ENCODE measurements at places on chromosomes 6 and 20. TPM values are rescaled to one million over a fixed set of nuclear protein-coding genes. Genes with fewer than 3 reads are reported as not detected.
A peak's percentile ranks its signal among the peaks of the same experiment; 100 is the strongest.

GRCh38 chr6:137150072-137150471, 23.4 kb downstream of the IL22RA2 start:
- no peak for DNase-seq

- no peak for DNase-seq
Observed at GRCh38 chr6:30227242-30227722, 14.1 kb upstream of the TRIM26 start.

GRCh38 chr20:48287021-48287494, 501.8 kb upstream of the SULF2 start:
- peak; percentile 71 for DNase-seq

DNA sequence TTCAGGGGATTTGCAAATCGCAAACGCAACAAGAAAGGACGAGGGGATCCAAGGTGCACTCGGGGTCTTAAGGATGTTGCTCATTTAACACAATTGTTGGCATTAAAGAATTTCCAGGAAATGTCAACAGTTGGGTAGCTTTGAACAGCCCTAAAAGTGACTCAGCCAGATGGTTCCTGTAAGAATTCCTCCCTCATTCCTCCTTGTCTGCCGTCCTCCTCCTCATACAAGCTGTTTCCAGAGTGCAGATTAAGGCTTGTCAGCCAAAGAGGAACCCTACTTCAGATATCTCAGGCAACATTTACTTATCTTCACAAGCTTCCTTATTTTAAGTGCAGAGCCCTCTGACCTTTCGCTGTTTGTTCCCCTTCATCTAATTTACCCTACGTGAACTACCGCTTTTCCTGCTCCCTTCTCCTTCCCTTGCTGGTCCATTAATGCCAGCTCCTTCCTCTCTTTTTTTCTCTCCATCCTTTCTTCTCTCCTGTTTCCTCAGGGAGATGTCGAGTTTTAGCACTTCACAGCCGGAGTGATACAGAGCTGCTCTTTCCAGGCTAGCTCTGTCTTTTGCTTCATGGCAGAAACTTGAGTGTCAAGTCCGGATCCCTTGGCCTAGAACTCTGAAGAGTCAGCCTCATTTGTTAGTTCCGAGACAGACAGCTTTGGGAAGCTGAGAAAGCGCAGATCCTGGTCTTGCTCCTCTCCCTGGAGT, 26.1 kb upstream of the TBC1D7 start:
- no peak for DNase-seq

GRCh38 chr6:129517288-129517687, 192.7 kb downstream of the ARHGAP18 start:
- no peak for DNase-seq

DNA sequence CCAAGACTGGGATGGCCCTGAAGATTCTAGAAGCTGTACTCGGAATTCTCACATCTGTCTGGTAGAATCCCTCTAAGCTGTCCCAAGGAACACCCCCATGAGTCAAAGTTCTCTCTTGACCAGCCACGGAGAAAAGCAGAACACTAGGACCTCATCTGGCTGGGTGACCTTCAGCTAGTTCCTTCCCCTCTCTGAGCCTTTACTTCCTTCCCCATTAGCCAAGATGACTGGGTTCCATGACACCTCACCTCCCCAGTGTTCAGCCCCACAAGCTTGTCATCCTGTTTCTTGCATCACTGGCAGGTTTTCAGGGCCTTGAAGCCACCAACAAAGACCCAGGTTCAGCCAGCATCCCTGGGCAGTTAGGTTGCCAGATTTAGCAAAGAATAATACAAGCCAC, 47.8 kb downstream of the MAFB start:
- DNase-seq, result no peak

- no peak for DNase-seq
Observed at GRCh38 chr6:110735666-110736065, 79.6 kb downstream of the CDK19 start.

- DNase-seq, result no peak
Observed at GRCh38 chr6:110532431-110532830, 56.0 kb upstream of the SLC22A16 start.

DNA sequence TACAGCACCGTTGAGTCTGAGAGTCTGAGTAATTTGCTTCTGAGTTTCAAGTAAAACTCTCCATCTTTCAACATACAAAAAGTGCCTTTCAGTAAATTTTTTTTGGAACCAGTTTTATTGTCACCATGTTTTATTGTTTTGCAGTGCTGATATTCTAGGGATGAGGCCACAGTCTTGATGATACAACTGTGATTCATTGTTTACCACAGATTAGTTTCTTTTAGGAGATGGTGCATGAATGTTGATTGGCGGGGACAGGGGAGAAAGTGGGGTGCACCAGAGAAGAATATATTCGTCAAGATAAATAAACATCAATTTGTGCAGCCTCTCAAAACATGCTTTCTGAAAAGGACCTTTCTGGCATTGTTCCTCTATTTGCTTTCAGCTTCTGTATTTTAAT, 109.0 kb downstream of the MCHR2 start:
- DNase-seq, result no peak

Gene ACTL10
- 2.1 TPM for total RNA-seq

DNA sequence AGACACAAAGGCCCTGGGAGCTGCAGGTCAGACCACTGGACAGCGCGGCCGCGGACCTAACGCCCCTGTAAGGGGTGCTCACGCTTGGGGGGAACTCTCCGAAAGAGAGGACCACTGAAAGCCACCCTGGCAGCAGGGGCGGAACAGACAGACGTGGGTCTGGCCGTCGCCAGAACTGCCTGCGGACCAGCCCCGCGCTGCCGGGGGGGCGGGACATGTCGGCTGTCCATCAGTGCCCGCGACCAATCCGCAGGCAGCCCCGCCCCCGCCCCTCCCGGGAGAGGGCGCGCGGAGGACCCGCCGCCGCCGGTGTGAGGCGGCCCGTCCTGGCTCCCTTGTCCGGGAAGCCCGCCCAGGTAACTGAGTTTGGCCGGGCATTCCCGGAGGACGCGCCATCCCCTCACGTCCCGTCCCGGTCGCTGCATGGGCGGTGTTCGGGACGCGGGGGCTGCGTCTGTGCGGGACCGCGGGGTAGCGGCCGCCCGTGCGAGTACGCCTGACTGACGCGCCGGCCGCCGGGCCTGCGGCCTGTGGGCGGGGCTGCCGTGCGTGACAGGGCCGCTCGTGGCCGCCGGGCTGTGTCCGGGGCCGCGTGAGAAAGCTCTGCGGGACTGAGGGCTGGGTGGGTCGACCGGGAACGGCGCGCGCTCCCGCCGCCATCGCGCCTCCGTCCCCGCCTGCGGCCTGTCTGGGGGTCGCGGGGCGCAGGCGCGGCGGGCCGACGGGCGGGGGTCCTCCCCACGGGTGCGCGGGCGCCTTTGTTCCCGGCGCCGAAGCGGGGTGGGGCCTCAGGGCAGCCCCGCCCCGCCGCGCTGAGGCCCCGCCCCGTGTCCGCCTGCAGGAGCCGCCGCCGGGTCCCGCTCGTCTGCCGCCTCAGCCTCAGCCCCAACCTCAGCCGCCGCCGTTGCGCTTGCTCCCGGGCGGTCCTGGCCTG, at the start of gene PLCG1:
Gene PLCG1 (plus strand): TSS at position 864 of the 934 bp plus-strand sequence. CDS start 99 bp downstream, outside the sequence.
- peak; percentile 94 for DNase-seq

GRCh38 chr20:23634985-23635767, 2.6 kb downstream of the CST3 start:
- no peak for DNase-seq

Gene RRAGD
- total RNA-seq, result 5.5 TPM

DNA sequence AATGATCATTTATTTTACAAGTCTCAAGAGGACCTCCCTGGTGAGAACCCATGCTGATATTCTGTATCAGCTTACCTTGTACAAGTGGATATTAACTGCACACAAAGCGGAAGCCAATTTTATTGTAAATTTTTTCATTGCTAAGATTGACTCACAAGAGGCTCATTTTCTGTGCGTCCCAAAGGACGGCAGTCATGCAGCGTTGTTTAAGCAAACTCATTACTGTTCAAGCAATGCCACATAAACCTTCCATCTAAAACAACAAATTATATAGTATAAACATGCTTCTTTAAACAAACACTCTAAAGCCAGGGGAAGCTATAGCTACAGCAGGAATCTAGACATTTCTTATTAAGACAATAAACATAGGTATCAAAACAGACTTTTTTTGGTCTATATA, 575.3 kb downstream of the FRK start:
- no peak for DNase-seq

- DNase-seq, result no peak
Observed at GRCh38 chr20:50959543-50960126, 1.0 kb downstream of the MOCS3 start.

Gene IER3
- 27.5 TPM for total RNA-seq

Gene LHFPL5
- total RNA-seq, result not detected

Gene ERMARD
- total RNA-seq, result 22.9 TPM

Gene XKR7
- total RNA-seq, result not detected

DNA sequence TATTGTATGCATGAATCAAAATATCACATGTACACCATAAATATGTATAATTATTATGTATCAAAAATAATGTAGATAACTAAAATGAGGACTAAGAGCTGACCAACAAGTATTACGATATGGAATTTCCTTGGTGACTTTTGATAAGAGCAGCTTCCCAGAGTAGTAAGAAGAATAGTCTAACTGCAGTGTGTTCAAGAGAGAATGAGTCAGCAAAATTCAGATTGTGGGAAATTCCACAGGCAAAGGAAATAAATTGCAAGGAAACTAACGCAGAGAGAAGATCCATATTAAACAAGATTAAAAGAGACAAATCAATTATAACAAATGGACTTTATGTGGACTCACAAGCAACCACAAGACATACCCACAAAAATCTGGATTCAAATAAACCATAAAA, 26.4 kb downstream of the FRK start:
- DNase-seq, result no peak

DNA sequence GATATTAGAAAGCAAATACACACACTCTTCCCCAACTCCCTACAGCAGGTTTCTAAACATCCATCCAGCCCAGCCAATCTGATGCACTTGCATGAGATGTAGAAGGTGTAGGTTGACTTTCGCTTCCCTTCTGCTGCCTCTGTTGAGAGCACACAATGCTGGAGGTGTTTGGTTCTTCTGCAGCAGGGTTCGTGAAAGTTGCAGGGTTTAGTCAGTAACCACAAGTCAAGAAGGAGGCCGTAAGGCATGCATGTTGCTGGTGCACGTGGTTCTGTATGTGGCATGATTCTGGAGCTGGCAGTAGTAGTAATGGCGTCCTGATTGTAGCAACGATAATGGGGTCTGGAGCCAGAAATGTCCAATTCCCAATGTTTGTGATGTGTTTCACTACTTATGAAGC, 53.0 kb downstream of the DEK start:
- no peak for DNase-seq

All from ovary (tissue), 10 donors.